NCI-H1417 treated with DMSO at 0.1 percent for 48 hours (cell line): ENCODE measurements at places on chromosomes 3 and 15.

GRCh38 chr3:106522397-106522796 lies 653.6 kb upstream of the CBLB start:
- no peak for DNase-seq

- no peak for DNase-seq
Measured at GRCh38 chr15:44045217-44045616, 149.9 kb downstream of the FRMD5 start.

DNA sequence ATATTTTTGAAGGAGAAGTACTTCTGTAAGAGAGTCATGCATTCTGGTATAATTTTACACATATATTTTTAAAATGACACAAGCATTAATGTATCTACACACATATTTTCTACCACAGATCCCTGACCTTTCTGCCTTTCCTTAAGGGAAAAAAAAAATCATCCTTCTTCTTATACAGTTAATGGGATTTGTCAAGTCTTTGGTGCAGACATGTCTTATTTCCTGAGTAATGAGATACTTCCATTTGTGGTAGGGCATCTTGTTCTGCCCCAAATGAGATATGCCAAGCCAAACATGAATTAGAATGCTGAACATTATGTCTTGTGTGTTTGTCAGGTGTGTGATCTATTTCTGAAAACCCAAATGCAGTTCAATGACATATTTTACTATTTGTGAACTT lies 329.9 kb downstream of the RBMS3 start:
- no peak for DNase-seq

DNA sequence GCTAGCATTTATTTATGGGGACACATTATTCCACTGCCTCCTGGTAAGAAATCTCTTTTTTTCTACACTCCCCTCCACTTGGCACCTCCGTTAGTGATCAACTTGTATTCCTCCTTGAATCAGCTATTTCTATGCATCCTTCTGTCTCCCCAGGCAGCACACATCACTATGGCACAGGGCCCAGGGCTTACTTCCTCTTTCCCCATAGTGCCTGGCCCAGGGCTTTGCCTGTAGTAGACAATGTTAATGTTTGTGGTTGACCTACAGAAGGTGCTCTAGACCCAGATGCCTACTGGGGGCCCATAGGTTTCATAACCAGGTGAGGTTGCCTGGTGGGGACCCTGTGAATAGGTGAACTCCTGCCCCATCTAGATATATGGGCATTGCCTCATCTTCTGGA lies 44.9 kb downstream of the EPHB1 start:
- DNase-seq: no peak

DNA sequence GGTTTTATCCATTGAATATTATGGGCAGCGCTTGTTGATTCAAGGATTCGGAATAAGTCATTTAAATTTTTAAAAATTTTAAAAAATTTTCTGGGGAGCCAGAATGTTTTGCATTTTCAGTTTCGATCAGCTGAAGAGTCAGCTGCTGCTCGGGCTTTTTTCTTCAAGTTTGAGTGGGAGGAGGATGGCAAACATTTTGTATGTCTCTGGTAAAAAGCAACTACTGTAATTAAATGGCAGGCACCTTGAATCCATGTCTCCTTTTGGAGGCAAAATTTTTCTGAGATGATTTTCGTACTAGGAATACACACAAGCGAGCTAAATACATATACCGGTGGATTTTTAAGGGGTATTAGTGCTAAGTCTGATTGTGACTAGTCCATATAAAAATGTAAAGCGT lies 612 bp downstream of the C3orf38 start:
- DNase-seq: no peak

- DNase-seq: no peak
Measured at GRCh38 chr15:33656168-33656567, 312.1 kb upstream of the CHRM5 start.

GRCh38 chr3:180184816-180185215 lies 148.1 kb upstream of the PEX5L start:
- no peak for DNase-seq

DNA sequence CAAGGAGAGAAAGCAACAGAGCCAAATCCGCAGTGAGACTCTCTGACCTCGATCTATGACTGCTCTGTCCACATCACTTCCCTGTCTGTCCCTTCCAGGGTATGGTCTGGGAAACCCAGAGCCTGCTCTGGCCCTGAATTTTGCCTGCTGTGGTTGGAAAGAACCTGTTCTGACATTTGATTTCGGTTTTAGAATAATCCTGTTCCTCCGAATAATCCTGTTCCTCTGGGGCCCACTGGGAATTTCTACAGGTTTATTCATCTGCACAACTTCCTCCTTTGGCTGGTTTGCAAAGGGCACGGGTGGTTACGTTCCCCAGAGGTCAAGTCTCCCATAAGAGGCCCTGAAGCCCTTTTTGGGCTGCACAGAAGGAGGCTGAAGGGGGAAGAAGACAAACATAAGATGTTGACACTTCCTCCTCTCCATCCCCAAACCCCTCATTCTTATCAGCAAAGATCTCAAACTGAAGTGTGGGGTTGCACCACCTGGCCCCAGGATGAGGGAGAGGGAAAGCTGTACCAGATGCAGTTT lies 10.6 kb downstream of the LAMP3 start:
- DNase-seq: no peak

- no peak for DNase-seq
Measured at GRCh38 chr3:12042638-12043037, 38.5 kb downstream of the SYN2 start.

GRCh38 chr3:131053043-131053859 lies 26.6 kb downstream of the NEK11 start:
- no peak for DNase-seq

DNA sequence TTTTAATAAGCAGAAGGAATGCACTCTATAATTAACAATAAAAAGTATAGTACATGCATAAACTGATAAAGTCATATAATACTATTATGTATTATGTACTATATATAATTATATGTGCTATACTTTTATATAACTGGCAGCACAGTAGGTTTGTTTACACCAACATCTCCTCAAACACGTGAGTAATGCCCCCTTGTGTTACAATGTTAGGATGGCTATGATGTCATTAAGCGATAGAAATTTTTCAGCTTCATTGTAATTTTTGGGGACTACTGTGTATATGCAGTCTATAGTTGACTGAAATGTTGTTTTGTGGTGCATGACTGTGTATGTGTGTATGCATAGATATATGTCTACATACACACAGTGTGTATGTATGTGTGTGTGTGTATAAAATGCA lies 100.6 kb downstream of the SLMAP start:
- DNase-seq: no peak

DNA sequence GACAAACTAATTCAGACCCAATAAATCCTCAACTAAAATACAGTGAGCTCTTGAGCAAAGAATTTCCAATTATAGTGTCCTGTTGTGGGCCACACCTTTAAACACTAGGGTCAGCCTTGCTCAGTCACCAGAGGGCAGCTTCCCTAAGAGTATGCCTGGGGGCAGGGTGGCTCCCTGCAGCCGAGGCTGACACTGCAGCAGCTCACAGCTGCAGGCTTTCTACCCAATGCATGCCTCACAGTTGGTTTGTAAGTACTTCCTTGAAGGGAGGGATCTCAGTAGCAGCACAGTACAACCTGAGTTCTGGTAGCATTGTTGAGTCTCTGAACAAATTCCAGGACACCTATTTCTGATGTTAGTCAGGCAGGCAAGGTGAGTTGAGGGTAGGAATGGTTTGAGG lies 335.6 kb downstream of the TUSC7 start:
- no peak for DNase-seq

- DNase-seq: no peak
Measured at GRCh38 chr3:30502051-30502741, 104.2 kb upstream of the TGFBR2 start.

- DNase-seq: no peak
Measured at GRCh38 chr3:151933234-151933853, 59.9 kb downstream of the SUCNR1 start.

- DNase-seq: no peak
Measured at GRCh38 chr3:149662240-149662887, 4.5 kb upstream of the WWTR1 start.

GRCh38 chr15:99704444-99704838 lies 28.8 kb downstream of the LYSMD4 start:
- DNase-seq: peak; percentile 25

DNA sequence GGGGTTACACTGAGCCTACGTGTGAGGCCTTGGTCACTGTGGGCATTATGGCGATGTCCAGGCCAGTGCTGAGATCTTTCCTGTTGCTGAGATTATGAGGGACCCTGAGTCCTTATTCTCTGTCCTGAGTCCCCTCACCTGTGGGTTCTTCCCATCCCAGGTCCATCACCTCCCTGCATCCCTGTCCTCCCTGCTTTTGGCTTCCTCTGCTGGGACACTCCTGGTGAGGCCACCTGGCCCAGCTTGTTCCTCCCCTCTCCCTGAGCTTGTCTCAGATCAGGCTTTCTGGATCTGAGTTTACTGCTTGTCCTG lies 36.1 kb downstream of the AMOTL2 start:
- no peak for DNase-seq

GRCh38 chr3:38001456-38002081 lies 11.0 kb downstream of the VILL start:
- DNase-seq: no peak

GRCh38 chr15:42457445-42458442 lies 33.2 kb downstream of the ZNF106 start:
- no peak for DNase-seq

DNA sequence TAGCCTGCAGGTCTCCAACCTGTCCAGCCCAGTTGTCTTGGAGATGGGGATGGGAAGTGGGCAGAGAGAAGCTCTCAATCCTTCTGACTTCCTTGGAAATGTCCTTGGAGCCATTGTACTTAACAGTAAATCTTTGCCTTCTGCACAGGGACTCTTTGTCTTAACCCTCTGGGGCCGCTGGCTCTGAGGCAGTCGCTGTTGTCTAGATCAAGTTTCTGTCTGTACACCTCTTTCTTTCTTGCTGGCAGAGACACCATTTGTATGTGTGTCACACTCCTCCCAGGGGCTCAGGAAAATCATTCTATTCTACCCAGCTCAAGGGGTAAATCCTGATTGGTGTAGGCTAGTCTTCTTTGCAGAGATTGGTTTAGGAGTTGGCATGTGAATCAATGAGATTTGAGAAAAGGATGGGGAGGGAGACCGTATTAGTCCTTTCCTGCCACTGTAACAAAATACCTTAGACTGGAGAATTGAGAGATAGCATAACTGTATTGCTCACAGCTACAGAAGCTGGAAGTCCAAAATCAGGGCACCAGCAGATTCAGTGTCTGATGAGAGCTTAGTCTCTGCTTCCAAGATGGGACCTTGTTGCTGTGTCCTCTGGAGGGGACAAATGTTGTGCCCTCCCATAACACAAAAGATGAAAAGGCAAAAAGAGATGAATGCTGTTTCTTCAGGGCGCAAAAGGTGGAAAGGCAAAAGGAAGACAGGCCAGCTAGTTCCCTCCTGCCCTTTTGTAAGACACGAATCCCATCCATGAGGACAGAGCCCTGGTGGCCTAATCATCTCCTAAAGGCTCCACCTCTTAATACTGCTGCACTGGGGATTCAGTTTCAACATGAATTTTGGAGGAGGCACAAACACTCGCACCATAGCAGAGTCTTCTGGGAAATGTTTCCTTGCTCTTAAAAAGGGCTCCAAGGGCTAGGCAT lies 66.3 kb downstream of the PPCDC start:
- DNase-seq: no peak

DNA sequence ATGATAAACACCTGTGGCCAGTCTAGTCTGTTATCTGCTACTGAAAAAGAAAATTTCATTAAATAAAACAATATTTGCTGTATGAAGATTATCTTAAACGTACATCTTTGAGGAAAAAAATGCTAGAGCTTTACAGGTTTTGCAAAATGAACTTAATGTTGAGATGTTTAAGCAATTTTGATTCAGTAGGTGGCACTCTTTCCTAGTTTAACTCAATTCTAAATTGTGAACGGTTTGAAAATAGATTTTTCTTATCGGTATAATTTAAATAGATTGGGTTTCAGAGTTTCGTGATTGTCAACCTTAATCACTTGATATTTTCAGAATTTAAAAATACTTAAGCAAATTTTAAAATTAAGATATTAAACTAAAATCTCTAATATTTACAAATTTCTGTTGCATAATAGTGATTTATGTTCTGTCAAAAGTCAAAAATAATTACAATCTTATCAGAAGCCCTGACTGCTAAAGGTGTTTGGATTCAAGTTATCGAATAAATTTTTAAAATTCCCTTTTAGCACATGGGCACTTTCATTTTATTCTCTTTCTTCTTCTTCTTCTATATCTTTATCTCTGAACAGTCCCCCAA lies 7.0 kb upstream of the RNF111 start:
- DNase-seq: peak; percentile 8

DNA sequence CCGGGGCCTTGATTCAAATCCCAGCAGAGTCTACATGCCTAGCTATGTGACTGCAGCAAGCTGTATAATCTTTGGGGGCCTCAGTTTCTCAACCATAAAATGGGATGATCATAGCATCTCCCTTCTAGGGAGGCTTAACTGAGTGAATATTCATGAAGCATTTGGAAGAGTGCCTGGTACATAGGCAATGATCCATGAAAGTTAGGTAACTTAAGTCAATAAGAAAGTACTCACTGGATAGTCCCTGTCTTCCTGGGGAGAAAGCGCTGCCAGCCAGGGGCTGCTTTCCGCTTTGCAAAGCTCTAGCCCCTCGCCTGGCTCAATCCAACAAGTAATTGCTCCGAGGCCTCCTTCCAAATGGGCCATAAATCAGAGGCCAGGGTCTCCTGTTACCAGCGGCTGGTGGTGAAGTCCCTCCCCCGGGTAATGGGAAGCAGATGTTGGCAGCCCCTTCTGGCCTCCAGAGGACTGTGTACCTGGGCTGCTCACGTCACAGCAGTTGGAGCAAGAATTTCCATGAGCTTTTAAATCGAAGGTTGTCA lies 521.9 kb upstream of the PROK2 start:
- no peak for DNase-seq

- no peak for DNase-seq
Measured at GRCh38 chr15:86647810-86648440, 568.3 kb downstream of the AGBL1 start.

GRCh38 chr3:32181796-32182195 lies 56.7 kb upstream of the CMTM8 start:
- no peak for DNase-seq

- no peak for DNase-seq
Measured at GRCh38 chr3:188178293-188178936, 24.5 kb downstream of the LPP start.

DNA sequence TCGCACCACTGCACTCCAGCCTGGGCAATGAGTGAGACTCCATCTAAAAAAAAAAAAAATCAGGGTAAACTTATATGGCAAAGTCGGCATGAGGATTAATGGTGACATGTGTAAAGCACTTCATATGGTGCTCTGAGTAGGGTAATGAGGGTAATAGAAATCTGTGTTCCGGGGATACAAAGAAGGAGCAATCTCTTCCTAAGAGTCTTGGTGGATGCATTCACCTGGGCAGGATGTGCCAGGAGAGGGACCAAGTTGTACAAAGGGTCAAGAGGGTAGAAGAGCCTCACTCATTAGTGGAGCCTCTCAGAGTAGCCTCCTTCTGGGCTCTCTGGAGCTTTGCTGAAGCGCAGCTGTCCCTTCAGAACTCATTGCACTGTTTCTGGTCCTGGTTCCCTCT lies 9.3 kb upstream of the CX3CR1 start:
- DNase-seq: no peak

- DNase-seq: no peak
Measured at GRCh38 chr15:31556494-31557150, 230.0 kb downstream of the KLF13 start.
